ENCODE measurements at places on chromosomes 11 and 22.

- DNase-seq, result no peak
Observed at GRCh38 chr11:93039531-93040240, 70.2 kb downstream of the MTNR1B start.

GRCh38 chr11:44930588-44931302 lies 19.9 kb downstream of the TP53I11 start:
- no peak for DNase-seq

GRCh38 chr11:1422981-1423380 lies 33.2 kb downstream of the BRSK2 start:
- DNase-seq, result no peak

GRCh38 chr11:120336641-120337354 lies 585 bp downstream of the ARHGEF12 start:
- no peak for DNase-seq

DNA sequence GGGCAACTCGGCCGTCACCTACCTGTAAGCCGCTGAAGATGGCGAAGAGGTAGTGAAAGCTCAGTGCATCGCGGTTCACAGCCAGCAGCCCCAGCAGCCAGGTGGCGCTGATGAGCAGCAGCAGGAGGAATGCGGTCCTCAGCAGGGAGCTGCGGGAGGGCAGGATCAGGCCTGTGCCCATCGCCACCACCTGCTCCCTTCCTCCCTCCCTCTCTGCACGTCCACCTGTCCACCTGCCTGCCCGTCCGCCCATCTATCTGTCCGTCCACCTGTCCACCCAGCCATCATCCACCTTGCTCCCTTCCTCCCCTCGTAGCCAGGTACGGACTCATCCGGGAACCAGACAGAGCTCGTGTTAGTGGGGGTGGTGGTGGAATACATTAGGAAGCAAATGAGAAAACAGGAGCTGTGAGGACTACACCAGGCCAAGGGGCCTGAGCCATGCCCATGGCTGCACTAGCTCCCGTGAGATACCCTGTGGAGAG lies 32.2 kb downstream of the TRMU start:
- DNase-seq, result peak; percentile 65

- DNase-seq, result no peak
Observed at GRCh38 chr11:83019888-83020579, 51.7 kb downstream of the RAB30 start.

DNA sequence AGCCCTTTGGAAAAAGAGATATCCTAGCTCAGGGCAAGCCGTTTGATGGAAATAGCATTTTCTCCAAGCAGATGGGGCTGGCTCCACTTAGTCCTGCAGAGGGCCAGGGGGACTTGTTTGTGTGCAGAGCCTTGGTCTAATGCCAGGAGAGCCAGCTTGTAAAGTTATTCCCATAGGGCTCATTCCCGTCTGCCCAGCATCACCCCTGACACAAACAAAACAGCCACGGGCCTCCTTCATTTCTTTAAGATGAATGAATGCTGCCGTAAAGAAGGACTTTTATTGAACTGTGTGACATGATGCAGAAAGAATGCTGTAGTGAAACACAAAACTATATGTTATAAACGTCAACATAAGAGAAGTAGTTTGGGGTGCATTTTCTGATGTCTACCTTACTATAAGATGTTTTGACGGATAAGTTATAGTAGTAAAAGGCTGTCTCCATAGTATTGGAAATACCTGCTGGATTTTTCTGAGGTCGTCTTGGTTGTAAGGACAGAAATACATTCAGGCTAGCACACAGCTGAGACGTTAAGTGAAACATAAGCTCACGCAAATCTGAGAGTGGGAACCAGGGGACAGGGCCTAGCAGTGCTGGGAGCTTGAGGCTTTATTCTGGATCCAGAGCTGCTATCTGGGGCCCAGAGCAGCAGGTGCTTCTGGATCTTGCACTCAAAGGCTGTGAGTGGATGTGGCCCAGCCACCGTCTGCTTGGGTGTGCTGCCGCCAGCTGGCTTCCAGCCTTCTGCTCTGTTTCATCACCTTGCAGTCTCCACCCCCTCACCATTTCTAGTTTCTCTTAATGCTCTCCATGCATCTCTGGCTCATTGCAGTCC lies 53.3 kb downstream of the NCAM1 start:
- DNase-seq, result no peak

- no peak for DNase-seq
Observed at GRCh38 chr22:34501366-34501965, 564.5 kb upstream of the ISX start.

- no peak for DNase-seq
Observed at GRCh38 chr22:31173386-31174145, 13.6 kb downstream of the RNF185 start.

GRCh38 chr11:84671325-84671999 lies 955.7 kb downstream of the DLG2 start:
- DNase-seq, result no peak

GRCh38 chr11:64858467-64859263 lies 14.2 kb upstream of the CDC42BPG start:
- peak; percentile 57 for DNase-seq

DNA sequence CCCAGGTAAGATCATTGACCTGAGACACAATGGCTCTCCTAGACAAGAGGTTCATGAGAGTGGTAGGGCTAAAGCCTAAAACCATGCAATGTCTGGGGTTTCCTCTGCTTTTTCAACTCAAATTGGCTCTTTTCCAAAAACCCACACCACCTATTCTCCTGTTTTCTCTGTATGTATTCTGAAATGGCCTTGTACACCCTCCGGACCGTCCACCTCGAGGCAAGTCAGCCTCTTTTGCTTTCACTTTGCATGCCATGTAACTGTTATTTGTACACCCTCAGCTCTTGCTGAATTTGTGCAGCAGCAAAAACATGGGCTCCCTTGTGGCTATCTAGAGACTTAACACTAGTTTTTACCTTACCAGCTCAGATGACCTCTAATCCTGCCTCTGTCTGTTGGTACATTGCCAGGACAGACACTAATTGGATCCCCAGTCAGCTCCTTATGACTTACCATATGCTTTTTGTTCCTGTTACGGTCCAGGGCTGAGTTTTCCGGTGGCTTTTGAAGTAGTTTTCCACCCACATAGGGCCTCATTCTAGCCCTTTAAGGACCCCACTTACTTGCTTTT lies 288.0 kb downstream of the SBF2 start:
- DNase-seq, result no peak

GRCh38 chr11:127994736-127995135 lies 592.6 kb downstream of the ETS1 start:
- no peak for DNase-seq

DNA sequence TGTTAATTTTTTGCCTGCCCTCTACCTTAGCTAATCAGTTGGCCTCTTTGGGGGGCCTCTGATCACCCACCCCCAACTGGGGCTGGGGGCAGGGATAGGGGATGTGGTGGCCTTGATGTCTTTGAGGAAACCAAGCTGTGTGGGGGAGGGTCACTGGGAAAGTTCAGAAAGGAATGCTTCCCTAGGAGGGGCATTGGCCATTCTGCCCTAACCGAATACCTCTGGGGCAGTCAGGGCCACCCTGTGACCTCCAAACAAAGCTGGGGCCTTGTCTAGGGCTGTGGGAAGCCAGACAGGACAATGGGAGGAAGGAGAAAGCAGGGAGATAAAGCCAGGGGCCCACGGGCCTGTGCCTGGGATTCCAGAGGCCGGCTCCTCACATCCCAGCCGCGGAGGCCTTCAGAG lies 97.5 kb downstream of the TSPAN18 start:
- DNase-seq, result no peak

DNA sequence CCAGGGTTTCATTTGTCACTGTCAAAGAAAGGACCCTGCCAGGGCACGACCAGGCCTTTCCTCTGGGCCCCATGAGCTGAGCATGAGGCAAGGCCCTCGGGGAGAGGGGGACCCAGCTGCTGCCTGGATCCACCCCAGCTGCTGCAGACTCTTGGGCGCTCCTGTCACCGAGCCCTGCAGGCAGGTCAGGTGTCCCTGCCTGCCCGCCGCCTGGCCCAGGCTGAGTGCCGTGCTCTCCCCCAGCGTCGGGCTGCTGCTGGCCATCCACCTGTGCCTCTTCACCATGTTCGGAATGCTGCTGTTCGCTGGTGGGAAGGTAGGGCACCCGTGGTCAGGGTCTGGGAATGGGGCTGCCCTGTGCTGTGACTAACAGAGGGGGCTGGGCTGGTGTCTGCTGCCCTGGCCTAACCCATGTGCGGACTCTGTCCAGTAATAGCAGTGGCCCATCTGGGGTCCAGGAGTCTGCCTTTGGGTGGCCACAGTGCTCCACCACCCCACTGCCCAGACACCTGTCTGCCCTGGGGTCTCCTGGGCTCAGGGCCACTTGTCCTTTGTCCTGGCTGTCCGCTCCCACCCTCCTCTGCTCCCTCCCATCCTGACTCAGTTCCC lies 15.0 kb downstream of the TPCN2 start:
- no peak for DNase-seq

DNA sequence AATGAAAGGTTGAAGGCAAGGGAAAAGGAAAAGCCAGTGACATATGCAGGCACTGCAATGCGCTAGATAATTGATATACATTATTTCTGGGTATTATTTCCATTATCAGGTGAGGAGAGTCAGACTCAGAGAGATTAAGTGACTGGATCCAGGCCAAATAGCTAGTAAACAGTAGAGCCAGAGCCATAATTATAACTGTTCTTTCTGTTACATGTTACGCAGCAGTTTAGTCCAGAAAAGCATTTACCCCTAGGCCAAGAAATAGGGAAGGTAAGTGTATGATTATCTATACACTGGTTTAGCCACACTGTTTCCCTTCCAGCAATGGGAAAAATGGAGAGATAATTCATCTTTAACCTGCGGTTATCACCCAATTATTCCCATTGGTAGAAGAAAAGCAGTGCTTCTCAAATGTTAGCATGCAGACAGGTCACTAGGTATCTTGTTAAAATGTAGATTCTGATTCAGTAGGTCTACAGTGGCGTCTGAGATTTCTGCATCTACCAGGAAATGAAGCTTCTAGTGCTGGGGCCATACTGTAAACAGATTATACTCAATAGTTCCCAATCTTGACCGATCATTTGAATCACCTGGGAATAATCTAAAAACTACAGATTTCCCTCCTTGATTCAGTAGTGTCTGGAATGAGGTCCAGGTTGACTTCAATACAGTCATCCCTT lies 69.4 kb downstream of the RBFOX2 start:
- DNase-seq, result no peak

DNA sequence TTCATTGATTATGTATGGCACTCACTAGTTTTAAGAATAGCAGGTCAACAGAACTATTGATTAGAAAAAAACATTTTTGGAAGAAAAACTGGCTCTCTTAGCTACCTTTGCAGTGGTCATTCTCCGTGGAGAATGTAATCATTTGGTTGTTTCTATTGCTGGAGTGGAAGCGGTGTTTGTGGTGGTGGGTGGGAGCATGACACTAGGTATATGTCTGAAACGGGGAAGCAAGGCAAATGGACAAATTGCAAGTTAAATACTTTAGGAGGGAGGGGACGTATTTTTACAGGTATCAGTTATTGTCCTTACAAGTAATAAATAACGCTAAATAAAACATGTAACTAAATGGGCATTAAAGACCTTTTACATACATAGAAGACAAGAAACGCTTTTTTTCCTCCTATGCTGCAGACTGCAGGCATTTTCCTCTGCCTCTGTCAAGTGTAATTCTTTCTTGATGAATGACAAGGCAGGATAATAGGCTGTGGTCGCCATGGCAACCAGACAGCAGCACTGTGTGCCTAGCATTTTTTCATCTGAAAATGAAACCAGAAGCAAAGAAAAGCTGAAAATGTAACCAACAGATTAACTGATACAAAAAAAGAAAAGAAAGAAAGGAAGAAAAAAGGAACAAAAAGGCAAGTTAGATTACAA lies 46.2 kb downstream of the BLID start:
- no peak for DNase-seq

GRCh38 chr11:29161191-29161590 lies 855.6 kb downstream of the KCNA4 start:
- DNase-seq, result no peak

GRCh38 chr11:129375751-129376657 lies at the start of gene BARX2:
Gene BARX2 (plus strand): TSS chr11:129375848. CDS start chr11:129376036, 188 bp downstream.
- no peak for DNase-seq

- no peak for DNase-seq
Observed at GRCh38 chr11:104073950-104074705, 37.7 kb downstream of the DDI1 start.

GRCh38 chr11:46718155-46719019 lies 626 bp upstream of the F2 start:
- DNase-seq, result no peak

- no peak for DNase-seq
Observed at GRCh38 chr11:71998649-71999310, at the start of gene IL18BP. Gene IL18BP (plus strand): TSS chr11:71998909. CDS start chr11:71999985, 1,076 bp downstream.

DNA sequence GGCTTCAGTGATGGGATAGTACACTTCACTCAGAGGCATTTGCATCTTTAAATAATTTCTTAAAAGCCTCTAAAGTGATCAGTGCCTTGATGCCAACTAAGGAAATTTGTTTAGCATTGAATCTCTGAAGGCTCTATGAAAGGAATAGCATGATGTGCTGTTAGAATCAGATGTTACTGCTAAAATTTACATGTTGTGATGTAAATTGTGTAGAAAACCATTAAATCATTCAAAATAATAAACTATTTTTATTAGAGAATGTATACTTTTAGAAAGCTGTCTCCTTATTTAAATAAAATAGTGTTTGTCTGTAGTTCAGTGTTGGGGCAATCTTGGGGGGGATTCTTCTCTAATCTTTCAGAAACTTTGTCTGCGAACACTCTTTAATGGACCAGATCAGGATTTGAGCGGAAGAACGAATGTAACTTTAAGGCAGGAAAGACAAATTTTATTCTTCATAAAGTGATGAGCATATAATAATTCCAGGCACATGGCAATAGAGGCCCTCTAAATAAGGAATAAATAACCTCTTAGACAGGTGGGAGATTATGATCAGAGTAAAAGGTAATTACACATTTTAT lies 4.6 kb downstream of the MALAT1 start:
- DNase-seq, result no peak

- no peak for DNase-seq
Observed at GRCh38 chr11:79388201-79388600, 52.6 kb downstream of the TENM4 start.

GRCh38 chr22:47228767-47229166 lies 466.3 kb downstream of the TBC1D22A start:
- DNase-seq, result no peak

GRCh38 chr22:32324505-32325415 lies 32.9 kb upstream of the RFPL3 start:
- DNase-seq, result no peak

- no peak for DNase-seq
Observed at GRCh38 chr11:64611869-64612646, 21.0 kb downstream of the SLC22A12 start.

GRCh38 chr11:94948070-94948617 lies 25.2 kb downstream of the CWC15 start:
- no peak for DNase-seq

DNA sequence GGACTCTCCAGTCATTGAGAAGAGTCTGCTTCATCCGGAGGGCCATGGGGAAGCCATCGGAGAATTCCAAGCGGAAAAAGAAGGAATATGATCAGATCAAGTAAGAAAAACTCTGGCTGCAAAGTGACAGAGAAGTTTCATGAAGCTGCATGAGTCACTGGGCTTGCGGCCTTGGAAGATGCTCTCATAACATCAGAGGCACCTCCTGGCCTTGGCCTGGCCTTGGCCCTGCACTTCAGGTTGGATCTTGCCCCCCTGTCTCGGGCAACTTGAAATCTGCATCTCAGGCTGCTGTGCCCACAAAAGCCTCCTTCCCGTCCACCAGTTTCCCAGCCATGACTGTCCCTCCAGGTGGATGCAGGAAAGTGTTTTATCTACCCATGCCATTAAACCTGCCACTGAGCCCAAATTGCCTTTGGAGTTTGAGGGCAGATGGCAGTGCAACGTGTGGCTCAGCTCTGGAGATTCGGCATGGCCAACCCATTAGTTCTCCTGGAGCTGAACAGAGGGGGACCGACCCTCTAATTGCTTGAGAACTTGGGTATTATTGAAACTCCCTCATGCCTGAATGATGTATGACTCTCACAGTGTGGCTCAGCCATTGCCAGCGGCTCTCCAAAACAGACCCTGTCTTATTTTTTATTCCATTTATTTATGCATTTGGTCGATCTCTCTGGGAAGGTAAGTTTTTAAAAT lies 66.7 kb downstream of the SEZ6L start:
- DNase-seq, result no peak

Data from activated CD4-positive, alpha-beta T cell treated with anti-CD3 and anti-CD28 coated beads for 4 hours (primary cell).